NCI-H1092 treated with DMSO at 0.1 percent for 48 hours (cell line): ENCODE measurements at places on chromosomes 2 and 18.

- no peak for DNase-seq
Measured at GRCh38 chr18:46920067-46920466, 2.7 kb downstream of the KATNAL2 start.

- no peak for DNase-seq
Measured at GRCh38 chr2:96565111-96565510, 28.6 kb downstream of the ARID5A start.

- DNase-seq = no peak
Measured at GRCh38 chr18:72940986-72941385, 73.2 kb upstream of the NETO1 start.

DNA sequence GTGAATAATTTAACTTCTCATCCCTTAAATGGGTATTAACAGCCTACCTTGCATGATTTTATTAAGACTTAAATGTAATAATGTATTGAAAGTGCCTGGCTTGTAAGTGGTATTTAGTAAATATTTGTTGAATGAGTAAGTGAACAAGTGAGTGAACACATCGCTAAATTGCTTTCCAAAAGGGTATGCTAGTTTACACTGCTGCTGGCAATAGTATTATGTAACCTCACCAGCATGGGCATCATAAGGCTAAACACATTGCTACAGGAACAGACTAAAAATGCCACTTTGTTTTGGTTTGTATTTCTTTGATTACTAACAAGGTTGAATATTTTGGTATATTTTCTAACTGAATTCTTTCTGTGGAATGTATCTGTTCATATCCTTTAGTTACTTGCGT is 9.8 kb downstream of the WDR43 start:
- no peak for DNase-seq

GRCh38 chr2:46053564-46053963 is 243.6 kb upstream of the EPAS1 start:
- no peak for DNase-seq

- peak; percentile 29 for DNase-seq
Measured at GRCh38 chr2:2743164-2743571, 412.1 kb upstream of the MYT1L start.

DNA sequence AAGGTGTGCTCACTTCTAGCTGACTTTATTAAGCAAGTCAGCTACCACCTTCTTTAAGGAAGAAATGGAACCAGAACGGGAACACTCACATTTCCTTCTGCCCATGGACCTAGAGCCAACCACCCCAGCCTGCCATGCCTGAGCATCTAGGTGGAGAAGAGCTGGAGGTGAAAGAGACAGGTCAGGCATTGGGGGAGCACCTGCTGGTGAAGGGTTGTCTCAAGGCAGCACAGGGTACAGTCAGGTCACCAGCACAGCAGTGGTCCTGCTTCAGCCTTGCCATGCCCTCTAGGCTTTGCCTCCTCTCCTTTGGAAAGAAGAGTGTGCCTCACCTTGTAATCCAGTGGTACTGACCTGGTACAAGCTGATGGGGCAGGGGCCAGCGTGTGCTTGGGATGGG is 107.9 kb downstream of the KCNF1 start:
- no peak for DNase-seq

- no peak for DNase-seq
Measured at GRCh38 chr2:191217580-191217979, 27.6 kb upstream of the MYO1B start.

- DNase-seq = peak; percentile 62
Measured at GRCh38 chr18:50507120-50507590, 52.7 kb upstream of the MAPK4 start.

GRCh38 chr2:207316484-207316883 is 150.7 kb upstream of the KLF7 start:
- DNase-seq = no peak

GRCh38 chr18:63319383-63320122 is at the start of gene BCL2:
Gene BCL2, minus strand, starts transcription at chr18:63319769.
- peak; percentile 81 for DNase-seq

DNA sequence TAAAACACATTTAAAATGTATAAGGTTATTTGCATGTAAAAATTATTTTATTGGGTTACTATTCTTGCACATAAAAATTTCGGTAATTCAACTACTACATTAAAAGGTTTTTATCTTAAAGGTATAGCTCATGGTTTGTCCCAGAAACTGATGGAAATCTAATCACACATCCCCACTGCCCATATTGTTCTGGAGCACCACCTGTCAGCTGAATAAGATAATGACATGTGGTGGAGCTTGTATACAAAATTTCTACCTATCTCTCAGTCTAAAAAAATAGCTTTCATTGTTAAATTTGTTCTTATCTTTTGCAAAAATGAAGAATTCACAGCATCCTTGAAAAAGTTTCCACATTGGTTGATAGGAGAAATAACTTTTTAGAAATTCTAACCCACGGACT is 18.3 kb downstream of the ERBB4 start:
- peak; percentile 12 for DNase-seq

GRCh38 chr18:64474255-64474654 is 325.4 kb upstream of the LINC00305 start:
- DNase-seq = no peak

DNA sequence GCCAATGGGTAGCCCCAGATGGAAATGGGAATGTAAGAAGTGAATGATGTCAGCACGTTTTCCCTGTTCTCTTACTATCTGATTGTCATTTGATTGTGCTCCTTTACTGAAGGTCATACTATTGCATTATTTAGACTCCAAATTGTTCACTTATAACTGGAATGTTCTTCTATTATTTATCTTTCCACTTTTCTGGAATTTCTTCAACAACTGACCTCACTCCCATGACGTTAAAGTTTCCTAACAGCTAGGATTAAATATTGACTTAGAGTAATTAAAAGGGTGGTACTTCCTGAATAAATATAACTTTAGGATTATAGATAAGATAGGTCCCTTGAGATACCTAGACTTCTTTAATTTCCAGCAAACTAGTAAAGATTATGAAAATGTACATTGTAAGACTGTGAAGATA is 10.9 kb upstream of the GULP1 start:
- no peak for DNase-seq

- no peak for DNase-seq
Measured at GRCh38 chr2:74464406-74464805, 776 bp downstream of the MOGS start.

DNA sequence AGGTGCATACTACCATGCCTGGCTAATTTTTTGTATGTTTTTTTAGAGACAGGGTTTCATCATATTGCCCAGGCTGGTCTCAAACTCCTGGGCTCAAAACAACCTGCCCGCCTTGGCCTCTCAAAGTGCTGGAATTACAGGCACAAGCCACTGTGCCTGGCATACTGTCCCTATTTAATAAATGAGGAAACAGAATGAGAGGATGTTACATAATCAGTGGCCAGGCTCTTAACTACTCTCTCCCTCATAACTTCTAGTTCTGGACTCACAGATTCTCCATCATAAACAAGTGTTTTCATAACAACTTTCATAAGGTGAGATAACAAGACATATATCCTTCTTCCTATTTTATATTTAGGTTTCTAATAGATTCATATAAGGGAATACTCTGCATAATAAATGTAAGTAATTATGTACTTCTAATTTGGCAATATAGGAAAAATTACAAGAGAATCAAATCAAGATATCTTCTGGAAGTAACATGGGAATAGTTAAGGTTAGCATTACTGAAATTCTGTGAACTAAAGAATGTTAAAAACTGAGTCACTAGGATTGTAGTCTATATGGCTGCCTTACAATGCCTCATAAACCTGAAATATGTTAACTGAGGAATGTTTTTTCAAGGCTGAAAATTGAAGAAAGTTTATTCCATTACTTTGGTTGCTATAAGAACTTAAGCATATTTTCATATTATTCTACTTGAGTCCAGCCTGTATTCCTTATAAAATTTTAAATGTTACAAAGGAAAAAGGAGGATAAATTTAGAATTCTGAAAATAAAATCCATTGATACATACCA is 71.3 kb downstream of the SLC25A12 start:
- DNase-seq = no peak

DNA sequence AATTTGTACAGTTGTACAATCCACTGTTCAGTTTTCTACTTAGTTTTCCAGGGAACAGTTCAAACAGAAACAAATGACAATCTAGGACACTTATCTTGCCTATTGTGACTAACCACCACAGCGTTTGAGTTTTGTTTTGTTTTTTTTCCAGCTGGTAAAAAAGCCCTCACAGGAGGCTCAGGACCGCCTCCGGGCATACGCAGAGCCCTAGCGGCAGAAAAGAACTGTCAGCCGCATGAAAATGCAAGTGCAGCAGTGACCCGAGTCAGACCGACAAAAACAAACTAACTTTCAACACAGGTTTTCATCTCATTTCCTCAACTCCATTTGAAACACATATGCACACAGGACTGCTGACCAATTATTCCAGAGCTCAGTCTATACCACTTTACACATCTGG is 68.6 kb downstream of the STEAP3 start:
- no peak for DNase-seq

- no peak for DNase-seq
Measured at GRCh38 chr2:119136093-119136492, 22.5 kb downstream of the C1QL2 start.

DNA sequence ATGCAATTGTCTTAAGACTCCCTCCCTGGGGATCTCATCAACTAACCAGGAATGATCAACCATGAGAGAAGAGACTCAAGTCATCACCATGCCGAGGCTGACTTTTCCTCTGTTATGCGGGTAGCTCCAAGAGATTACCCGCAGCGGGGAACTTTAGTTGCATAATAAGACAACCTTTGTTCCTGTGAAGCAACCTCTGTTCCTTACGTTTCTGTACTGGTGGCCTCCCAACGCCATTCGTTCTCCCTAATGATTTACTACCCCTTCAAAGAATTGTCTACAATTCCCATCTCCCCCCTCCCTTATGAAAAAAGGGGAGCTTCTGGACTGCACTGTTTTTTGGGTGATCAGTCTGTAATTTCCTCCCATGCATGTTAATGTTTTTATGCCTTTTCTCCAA is 66.1 kb upstream of the LRPPRC start:
- DNase-seq = no peak

DNA sequence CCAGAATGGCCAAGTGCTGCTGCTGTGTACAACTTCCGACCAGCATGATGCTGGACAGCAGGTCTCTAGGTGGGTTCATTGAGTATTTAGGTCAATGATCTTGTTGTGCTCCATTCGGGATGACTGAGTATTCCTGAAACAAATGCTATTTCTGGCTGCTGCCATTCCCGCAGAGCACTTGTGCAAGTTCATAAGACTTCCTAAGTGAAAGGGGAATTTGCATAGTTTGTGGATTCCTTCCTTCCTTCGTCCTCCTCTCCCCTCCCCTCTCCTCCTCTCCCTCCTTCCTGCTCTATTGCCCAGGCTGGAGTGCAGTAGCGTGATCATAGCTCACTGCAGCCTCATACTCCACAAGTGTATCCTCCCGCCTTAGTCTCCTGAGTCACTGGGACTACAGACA is 40.4 kb downstream of the LDLRAD4 start:
- no peak for DNase-seq

GRCh38 chr18:46711444-46711863 is 45.4 kb downstream of the ST8SIA5 start:
- no peak for DNase-seq

GRCh38 chr2:21103274-21103891 is 20.4 kb upstream of the TDRD15 start:
- DNase-seq = no peak

- DNase-seq = no peak
Measured at GRCh38 chr2:103138123-103138901, 376.5 kb downstream of the TMEM182 start.

DNA sequence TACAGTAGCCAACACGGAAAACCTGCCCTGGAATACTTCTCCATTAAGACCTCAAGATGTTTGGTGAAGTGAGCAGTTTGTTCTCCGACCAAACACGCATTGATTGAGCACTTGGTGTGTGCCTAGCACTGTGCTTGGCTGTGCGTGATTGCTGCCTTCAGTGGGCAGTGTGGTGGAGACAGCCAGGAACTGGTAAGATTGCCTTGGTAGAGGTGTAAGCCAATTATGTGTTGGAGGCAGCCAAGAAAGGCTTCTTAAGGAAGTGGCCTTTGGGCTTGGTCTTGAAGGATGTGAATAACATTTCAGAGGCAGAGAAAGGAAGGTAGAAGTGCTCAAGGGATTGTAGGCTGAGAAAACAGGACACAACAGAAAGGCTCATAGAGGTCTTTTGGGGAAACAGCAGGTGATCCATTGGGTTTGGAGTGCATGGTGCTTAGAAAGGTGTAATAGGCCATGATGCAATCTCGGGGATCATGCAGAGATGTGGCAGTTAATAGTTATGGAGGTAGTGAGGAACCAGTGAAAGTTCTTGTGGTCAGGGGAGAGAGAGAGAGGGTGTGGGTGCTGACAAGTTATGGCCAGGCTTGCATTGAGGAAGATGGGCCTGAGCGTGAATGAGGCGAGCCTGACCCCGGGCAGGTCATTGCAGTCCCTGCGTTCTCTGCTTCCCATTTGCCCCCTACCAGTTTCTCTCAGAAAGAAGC is 6.3 kb downstream of the B3GNT2 start:
- no peak for DNase-seq

GRCh38 chr2:54249629-54250028 is 6.4 kb downstream of the TSPYL6 start:
- no peak for DNase-seq

GRCh38 chr18:76449111-76449453 is 46.0 kb downstream of the ZNF516 start:
- DNase-seq = no peak

- peak; percentile 39 for DNase-seq
Measured at GRCh38 chr18:9516437-9517064, 41.2 kb downstream of the RALBP1 start.

- DNase-seq = no peak
Measured at GRCh38 chr2:238308177-238308576, 12.1 kb upstream of the TRAF3IP1 start.

DNA sequence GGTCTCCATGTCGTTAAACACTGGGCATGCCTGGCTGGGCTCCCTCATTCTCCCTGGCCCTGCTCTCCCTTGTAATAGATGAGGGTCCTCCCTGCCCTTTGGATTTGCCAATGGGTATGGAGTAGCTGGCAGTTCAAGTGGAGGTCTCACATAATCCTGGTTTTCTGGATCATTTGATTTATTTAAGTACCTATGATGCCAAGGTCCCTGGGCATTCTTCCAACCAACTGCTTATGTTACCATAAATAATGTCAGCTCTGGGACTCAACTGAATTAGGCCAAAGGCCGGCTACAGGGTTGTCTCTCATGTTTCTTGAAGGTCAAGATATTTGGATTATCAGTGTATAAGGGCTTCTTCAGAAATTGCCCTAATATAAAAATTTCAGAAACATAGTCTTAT is 104.9 kb upstream of the LYPD6 start:
- peak; percentile 79 for DNase-seq

GRCh38 chr18:47235096-47235495 is 16.4 kb downstream of the SKOR2 start:
- no peak for DNase-seq
